NCI-H1105 treated with DMSO at 0.1 percent for 48 hours (cell line): ENCODE measurements at places on chromosomes 16 and 17.

DNA sequence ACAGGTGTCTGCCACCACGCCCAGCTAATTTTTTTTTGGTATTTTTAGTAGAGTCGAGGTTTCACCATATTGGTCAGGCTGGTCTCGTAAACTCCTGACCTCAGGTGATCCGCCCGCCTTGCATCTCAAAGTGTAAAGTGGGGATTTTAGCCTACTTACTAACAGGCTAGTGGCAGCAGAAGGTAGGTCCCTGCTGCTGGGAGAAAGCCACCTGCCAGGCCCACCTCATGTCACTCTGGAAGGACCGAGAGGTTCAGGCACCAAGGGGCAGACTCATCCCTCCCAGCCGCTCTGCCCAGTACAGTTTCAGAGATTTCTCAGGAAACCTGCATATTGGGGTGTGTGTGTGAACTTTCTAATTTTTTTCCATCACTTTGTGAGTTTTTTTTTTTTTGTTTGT lies 2.1 kb upstream of the RCVRN start:
- no peak for DNase-seq

DNA sequence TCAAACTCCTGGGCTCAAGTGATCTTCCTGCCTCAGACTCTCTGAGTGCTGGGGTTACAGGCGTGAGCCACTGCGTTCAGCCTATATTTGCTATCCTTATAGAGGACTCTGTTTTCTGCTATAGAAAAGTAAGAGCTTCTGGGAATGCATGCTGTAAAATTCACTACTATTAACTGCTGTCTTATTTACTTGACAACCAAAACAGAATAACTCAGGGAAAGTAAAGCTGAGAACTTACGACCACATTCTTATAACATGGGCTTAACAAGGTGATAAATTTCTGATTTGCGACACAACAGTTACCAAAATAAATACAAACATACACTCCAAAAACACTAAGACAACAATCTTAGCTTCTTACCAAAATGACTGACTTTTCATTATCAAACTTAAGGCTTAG lies 23.9 kb downstream of the APPBP2 start:
- DNase-seq, result no peak

DNA sequence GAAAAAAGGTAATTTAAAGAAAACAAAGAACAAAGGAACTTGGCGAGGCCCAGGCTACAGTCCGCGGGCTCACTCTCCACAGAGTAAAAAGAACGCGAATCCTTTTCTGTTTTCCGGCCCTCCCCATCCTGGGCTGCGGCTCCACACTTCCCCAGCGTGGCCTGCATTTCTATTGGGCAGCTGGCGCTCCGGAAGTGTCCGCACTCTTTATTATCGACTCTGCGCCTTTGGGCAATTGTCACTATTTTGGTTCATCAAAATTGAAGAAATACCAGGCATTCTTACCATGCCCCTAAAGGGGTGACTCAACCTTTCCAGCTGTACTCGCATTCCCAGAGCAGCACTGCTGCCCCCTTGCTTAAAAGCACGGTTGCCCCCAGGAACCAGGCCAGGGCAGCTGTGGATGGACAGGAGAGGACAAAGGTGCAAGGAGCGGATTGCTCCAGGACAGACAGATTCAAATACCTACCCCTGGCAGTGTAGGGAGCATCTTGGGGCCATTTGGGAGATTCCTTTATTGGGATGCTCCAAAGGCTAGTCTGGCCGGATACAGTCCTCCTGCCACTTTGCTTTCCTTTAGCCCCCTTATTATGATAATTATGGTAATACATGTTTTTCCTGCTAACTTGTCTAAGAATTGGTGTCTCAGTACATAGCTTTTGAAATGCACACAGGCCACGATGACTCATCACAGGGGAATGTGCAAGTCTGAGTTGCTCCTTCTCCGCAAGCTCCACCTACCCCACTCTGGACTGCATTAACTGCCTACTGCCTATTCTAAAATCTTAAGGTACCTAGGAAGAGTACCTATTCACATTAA lies 985 bp upstream of the SLFN12 start:
- DNase-seq, result no peak

DNA sequence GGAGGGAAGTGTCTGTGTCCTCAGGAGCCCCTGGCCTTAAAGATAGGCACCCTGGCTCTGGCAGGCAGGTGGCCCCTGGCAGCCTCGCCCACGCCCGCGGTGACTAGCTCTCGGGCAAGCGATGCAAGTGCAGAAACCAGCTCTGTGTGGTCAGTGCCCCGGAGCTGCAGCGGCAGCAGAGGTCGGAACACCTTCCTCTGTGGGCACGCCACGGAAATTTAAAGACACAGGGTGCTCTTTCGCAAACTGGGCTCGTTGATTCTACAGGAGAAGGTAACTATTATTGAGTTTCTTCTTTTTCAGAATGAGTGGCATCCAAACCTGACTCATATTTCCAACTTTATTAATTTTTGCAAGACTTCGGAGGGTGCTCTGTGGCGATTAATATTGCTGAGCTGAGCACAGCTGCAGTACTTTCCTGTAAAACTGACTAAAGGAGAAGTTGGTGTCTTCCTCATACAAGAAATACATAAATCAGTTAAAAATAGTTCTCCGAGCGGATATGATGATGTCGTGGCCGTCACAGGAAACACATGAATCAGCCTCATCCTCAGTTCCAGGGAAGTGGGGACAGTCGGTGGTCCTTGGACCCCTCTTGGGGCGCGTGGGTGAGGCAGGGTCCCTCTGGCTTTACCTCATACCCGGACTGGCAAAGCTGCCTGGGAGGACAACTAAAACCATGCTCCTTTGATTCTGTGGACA lies 120.2 kb downstream of the METRNL start:
- no peak for DNase-seq

DNA sequence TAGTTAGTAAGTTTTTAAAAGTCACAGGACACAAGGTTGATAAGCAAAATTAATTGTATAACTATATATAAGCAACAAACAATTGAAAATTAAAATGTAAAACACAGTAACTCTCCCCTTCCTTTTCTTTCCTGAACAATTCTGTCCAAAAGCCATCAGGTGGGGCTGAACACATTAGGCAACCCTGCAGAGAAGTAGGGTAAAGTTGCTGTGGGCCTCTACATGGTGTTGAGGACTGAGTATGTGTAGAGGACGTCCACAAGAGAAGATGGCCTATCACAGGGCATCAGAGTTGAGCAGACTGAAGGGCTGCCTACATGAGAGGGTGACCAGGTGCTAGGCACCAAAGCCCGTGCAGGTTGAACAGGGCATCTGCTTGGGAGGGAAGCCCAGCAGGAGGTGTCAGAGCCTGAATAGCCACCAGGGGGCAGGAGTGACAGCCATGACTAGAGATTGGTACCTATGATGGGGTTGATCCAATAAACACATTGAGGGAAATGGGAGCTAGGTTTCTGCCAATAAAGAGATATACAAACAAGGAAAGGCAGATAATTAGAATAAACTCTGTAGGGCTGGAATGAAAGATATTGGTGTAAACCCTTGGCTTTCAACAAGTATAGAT lies 415.1 kb downstream of the NPIPA8 start:
- DNase-seq, result peak; percentile 18

GRCh38 chr17:81056312-81056711 lies 21.4 kb downstream of the BAIAP2 start:
- DNase-seq, result no peak

GRCh38 chr16:50371936-50372595 lies 3.3 kb upstream of the BRD7 start:
- no peak for DNase-seq

DNA sequence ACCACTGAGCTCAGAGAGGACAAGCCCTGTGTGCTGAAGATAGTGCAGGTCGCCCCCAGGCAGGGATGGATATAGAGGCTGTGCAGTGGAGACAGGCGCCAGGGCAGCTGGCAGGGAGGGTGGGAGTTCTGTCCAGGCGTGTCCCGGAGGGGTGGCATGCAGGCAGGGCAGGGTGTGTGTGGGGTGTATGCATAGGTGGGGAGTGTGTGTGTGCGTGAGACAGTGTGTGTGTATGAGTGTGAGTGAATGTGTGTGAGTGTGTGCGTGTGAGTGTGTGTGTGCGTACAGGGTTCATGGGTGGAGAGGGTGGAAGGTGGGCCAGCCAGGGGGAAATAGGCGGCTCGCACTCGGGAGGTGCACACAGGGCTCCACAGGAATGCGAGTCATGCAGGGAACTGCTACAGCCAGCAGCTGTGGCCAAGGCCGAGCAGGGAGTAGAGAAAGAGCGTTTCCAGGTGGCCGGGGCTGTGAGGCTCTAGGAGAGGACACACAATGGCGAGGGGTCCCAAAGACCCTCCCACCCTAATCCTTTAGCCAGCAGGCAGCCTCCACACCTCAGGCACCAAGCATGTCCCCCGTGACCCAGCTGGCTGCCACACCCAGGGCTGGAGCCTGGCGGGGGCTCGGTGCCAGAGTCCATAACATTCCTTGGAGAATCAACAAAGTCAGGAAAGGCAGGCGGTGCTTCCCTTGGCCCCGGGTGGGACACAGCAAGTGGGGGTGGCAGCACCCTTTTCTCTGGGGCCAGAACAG lies 4.6 kb downstream of the PLCD3 start:
- no peak for DNase-seq

DNA sequence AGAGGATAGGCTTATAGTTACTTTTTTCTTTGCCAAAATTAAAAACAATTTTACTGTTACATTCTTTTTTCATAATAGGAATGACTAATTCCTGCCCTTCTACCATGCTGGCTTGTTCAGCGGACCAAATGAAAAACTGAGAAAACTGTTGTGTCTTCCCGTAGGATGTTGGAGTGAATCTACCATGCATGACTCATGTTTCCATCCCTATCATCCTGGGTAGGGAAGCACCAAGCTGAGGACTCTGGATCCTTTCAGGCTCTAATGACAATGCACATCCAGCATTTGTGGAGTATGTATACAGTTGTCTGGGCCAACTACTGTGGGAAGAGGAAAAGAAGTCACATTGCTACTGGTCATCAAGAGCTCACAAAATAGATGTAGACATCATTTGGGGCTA lies 41.1 kb upstream of the DHX8 start:
- DNase-seq, result no peak

DNA sequence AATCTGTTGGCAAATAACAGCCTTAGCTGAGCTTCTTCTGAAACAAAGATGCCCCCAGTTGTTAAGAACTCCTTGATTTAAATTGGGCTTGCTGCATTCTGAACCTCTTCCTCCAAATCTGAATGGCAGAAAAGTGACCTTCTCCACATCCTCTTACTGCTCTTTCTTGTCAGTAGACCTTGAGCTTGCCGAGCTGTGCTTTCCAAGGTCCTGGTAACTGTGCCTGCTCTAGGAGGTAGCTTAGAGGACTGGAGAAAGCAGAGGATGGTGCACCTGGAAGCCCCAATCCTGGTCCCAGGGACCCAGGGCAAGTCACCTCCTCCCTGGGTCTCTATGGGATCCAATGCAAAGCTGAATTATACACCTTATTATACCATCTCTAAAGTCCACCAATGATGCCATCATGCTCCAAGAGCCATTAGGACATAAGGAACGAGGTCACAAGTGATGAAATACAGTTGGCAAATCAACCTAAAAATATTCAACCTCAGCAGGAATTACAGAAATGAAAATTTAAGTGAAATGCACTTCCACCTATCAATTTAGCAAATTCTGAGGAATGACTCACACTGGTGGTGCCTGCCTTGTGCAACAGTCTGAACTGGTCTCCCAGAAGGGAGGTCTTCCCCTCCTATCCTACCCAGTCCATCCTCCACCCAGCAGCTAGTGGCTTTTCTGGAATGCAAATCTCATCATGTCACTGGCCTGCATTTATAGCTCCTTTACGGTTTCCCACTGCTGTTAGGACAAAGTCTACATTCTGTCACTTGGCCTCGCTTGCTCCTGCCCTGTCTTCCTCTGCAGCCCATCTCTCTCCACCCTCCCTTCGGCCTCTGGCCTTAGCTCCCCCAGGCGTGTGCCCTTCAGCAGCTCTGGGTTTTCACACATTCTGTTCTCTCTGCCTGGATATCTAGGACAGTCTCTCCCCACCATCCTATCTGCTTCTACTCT lies 36.6 kb downstream of the TOM1L2 start:
- no peak for DNase-seq

- no peak for DNase-seq
These were observed 330.3 kb upstream of the CDH5 start for GRCh38 chr16:66036184-66036583.

GRCh38 chr16:25018972-25019617 lies 3.9 kb upstream of the ARHGAP17 start:
- DNase-seq, result no peak

- no peak for DNase-seq
These were observed 232.1 kb downstream of the C16orf78 start for GRCh38 chr16:49605536-49606254.
